ENCODE measurements at places on chromosomes 12 and 14. TPM values are rescaled to one million over a fixed set of nuclear protein-coding genes. Genes with fewer than 3 reads are reported as not detected.

The SETD3 gene
- 54.5 TPM for total RNA-seq

The PTPRQ gene
- total RNA-seq: not detected

The ATG101 gene
- total RNA-seq: 41.2 TPM

The AGAP2 gene
- total RNA-seq: 22.6 TPM

The KRT83 gene
- total RNA-seq: not detected

DNA sequence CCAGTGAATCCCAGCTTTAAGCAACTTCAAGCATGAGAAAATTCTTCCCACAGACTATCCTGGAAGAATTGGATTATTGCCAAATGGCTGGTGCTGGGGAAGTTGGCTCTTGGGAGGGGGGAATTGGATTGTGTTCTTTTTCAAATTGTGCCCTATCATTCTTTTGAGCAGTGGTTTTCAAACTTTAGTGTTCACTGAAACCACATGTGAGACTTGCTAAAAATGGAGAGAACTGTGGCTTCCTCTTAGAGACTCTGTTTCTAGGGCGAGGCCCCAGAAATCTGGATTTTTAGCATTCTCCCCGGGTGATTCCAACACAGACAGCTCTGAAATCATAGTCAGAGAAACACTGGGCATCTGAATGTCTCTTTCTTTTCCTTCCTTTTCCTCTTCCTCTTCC is 14.3 kb upstream of the OTUB2 start:
- no peak for DNase-seq
- H3K36me3 ChIP-seq: no peaks in the 10 kb centered on the region
- peaks cover 35% of the 10 kb centered on the region for H3K4me1 ChIP-seq
- H3K27me3 ChIP-seq: peaks cover 14% of the 10 kb centered on the region
- peak overlapping the region; percentile 18 for H3K27ac ChIP-seq
- peak overlapping the region; percentile 10 for H3K4me3 ChIP-seq

DNA sequence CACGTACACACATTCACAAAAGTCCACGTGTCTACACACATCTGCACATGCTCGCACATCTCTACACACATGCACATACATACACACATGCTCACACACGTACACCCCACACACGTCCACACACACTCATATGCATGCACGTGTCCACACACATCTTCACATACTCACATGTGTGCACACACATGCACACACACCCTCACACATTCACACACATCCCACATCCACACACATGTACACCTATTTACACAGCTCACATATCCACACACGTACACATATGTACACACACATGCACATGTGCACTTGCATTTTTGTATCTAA is 3.6 kb downstream of the ADGRD1 start:
- H3K36me3 ChIP-seq: no peaks in the 10 kb centered on the region
- peaks cover 3% of the 10 kb centered on the region for H3K4me1 ChIP-seq
- no peak overlapping the region for H3K27ac ChIP-seq
- DNase-seq: no peak

- no peak overlapping the region for H3K27ac ChIP-seq
- no peak overlapping the region for H3K4me3 ChIP-seq
- no peaks in the 10 kb centered on the region for H3K4me1 ChIP-seq
Measured at GRCh38 chr12:120762086-120762485, 36.5 kb downstream of the ACADS start.

- peaks cover 6% of the 10 kb centered on the region for H3K36me3 ChIP-seq
- H3K27ac ChIP-seq: peak overlapping the region; percentile 85
- peak; percentile 40 for DNase-seq
- H3K4me1 ChIP-seq: peaks cover 18% of the 10 kb centered on the region
- H3K27me3 ChIP-seq: no peaks in the 10 kb centered on the region
Measured at GRCh38 chr12:123270214-123271000, 1.2 kb downstream of the CDK2AP1 start.

GRCh38 chr12:34292736-34293625 is 270.7 kb downstream of the ALG10 start:
- H3K27ac ChIP-seq: no peak overlapping the region
- H3K27me3 ChIP-seq: peaks cover 6% of the 10 kb centered on the region
- DNase-seq: no peak
- peaks cover 1% of the 10 kb centered on the region for H3K36me3 ChIP-seq

DNA sequence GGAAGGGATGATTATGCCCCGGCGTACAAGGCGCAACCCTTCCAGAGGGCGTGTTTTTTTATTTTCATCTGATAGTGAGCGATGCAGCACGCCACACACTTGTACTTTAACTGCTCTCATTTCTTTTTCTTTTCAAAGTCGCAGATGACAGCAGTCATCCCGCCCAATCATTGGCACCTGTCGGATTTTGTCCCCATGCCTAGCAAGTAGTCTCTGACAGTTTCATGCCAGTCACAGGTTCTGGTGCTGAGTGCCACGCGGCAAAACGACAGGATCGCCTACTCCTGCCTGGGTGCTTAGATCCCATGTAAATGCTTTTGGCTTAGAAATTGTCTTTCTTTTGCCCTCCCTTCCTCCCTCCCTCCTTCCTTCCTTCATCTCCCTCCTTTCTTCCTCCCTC is 117.7 kb downstream of the GLT1D1 start:
- no peak overlapping the region for H3K4me3 ChIP-seq
- H3K36me3 ChIP-seq: no peaks in the 10 kb centered on the region
- H3K27me3 ChIP-seq: peaks cover 61% of the 10 kb centered on the region
- peaks cover 5% of the 10 kb centered on the region for H3K4me1 ChIP-seq

DNA sequence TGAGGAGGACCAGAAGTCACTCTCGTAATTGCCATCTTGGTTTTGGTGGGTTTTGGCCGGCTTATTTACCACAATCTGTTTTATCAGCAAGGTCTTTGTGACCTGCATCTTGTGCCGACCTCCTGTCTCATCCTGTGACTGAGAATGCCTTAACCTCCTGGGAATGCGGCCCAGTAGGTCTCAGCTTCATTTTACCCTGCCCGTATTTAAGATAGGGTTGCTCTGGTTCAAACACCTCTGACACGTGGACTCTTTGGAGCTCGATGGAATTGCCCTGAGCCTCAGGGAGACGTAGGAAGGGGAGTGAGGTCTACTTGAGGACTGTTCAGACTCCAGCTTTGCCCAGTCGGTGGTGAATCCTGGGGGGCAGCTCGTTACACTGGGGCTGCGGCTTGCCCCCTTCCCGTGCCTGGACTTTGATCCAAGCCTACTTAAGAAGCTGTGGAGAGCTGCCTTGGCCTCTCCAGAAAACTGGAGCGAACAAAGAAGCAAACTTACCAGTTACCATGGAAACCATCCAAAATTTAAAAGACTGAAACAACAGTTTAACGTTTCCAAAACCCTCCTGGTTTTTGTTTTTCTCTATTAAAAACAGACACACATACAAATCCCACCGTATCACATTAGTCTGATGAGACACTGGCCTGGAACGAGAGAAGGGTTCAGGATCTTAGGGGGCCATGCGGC is 28.0 kb downstream of the CALM1 start:
- H3K4me1 ChIP-seq: no peaks in the 10 kb centered on the region
- H3K36me3 ChIP-seq: no peaks in the 10 kb centered on the region
- H3K4me3 ChIP-seq: no peak overlapping the region
- no peaks in the 10 kb centered on the region for H3K27me3 ChIP-seq

GRCh38 chr14:80901260-80901659 is 40.3 kb downstream of the CEP128 start:
- H3K4me3 ChIP-seq: no peak overlapping the region
- no peaks in the 10 kb centered on the region for H3K4me1 ChIP-seq
- H3K36me3 ChIP-seq: peaks cover 27% of the 10 kb centered on the region
- no peak overlapping the region for H3K27ac ChIP-seq
- no peak for DNase-seq
- no peaks in the 10 kb centered on the region for H3K27me3 ChIP-seq

- no peak overlapping the region for H3K4me3 ChIP-seq
- H3K36me3 ChIP-seq: no peaks in the 10 kb centered on the region
- H3K27me3 ChIP-seq: no peaks in the 10 kb centered on the region
Measured at GRCh38 chr12:87155621-87156020, 873.6 kb downstream of the C12orf50 start.

DNA sequence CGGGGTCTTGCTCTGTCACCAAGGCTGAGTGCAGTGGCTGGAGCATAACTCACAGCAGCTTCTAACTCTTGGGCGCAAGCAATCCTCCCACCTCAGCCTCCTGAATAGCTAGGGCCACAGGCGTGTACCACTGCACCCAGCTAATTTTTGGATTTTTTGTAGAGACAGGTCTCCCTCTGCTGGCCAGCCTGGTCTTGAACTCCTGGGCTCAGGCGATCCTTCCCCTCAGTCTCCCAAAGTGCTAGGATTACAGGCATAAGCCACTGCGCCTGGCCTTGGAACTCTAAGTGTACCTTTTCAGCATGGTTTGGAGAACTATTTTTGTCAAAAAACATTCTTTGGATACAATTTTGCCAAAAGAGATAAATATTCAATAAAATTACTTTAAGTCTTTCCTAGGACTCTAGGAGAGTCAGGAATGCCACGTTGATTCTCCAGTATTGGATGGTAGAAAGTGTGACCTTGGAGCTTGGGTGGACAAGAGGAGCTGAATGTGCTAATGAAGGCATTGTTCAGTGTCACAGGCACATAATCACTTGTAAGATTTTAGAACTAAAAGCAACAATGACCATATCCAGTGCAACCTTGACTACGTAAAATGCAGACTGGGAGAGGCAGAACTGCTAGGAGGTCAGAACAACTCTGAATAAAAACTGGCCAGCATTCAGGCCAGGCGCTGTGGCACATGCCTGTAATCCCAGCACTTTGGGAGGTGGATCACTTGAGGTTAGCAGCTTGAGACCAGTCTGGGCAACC is 2.8 kb downstream of the SRSF9 start:
- peak overlapping the region; percentile 58 for H3K27ac ChIP-seq
- H3K36me3 ChIP-seq: peaks cover 25% of the 10 kb centered on the region
- H3K4me3 ChIP-seq: no peak overlapping the region
- no peaks in the 10 kb centered on the region for H3K27me3 ChIP-seq
- DNase-seq: peak; percentile 37

GRCh38 chr14:34374998-34375740 is 86.9 kb downstream of the SPTSSA start:
- no peak for DNase-seq
- H3K4me1 ChIP-seq: peaks cover 5% of the 10 kb centered on the region
- H3K4me3 ChIP-seq: no peak overlapping the region
- H3K36me3 ChIP-seq: no peaks in the 10 kb centered on the region
- H3K27ac ChIP-seq: no peak overlapping the region

- H3K27ac ChIP-seq: no peak overlapping the region
- no peak for DNase-seq
- no peak overlapping the region for H3K4me3 ChIP-seq
Measured at GRCh38 chr14:100592461-100592891, 5.3 kb upstream of the BEGAIN start.

DNA sequence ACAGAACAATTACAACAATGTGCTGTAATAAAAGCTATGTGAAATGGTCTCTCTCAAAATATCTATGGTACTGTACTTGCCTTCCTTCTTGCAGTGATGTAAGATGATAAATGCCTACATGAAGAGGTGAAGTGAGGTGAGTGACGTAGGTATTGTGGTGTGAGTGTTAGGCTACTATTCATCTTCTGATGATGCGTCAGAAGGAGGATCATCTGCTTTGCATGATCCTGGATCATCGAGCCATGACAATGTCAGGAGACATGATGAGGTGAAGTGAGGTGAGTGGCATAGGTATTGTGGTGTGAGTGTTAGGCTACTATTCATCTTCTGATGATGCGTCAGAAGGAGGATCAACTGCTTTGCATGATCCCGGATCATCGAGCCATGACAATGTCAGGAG is 105.8 kb downstream of the KCNC2 start:
- no peak overlapping the region for H3K4me3 ChIP-seq
- no peaks in the 10 kb centered on the region for H3K36me3 ChIP-seq
- H3K27ac ChIP-seq: no peak overlapping the region
- H3K27me3 ChIP-seq: no peaks in the 10 kb centered on the region

- H3K27me3 ChIP-seq: no peaks in the 10 kb centered on the region
- H3K27ac ChIP-seq: no peak overlapping the region
- H3K36me3 ChIP-seq: peaks cover 2% of the 10 kb centered on the region
- no peak overlapping the region for H3K4me3 ChIP-seq
- no peak for DNase-seq
- peaks cover 21% of the 10 kb centered on the region for H3K4me1 ChIP-seq
Measured at GRCh38 chr14:100222224-100223093, 16.5 kb upstream of the YY1 start.

DNA sequence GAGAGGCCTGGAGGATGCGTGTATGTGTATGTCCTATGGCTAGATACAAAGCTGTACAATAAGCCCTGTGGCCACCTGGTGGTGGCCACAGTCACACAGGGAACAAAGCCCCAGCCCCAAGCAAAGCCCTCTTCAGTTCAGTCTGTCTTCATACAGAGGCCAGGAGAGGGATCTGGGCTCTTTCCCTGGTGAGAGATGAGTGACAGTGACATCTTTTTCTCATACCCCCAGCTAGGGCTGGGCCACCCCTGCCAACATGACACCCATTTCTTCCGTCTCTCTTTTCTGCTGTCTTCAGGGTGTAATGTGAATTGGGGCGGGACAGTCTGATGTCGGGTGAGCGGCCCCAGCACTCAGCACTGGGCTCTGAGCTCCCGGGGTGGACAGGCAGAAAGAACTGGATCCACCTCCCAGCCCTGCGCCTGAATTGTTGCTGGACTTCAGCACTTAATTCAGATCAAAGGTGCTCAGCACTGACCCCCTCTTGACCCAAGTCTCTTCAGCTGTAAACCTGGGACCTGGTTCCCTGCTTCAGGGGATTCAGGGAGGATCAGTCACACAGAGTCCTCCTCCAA is 59.8 kb downstream of the SERPINA3 start:
- no peaks in the 10 kb centered on the region for H3K36me3 ChIP-seq
- DNase-seq: no peak
- H3K27ac ChIP-seq: no peak overlapping the region
- H3K4me1 ChIP-seq: no peaks in the 10 kb centered on the region
- H3K27me3 ChIP-seq: peaks cover 14% of the 10 kb centered on the region
- no peak overlapping the region for H3K4me3 ChIP-seq

GRCh38 chr12:31591380-31591901 is 505 bp upstream of the DENND5B start:
- DNase-seq: no peak
- H3K4me3 ChIP-seq: peak overlapping the region; percentile 77
- peaks cover 9% of the 10 kb centered on the region for H3K4me1 ChIP-seq
- peaks cover 58% of the 10 kb centered on the region for H3K27me3 ChIP-seq
- peak overlapping the region; percentile 43 for H3K27ac ChIP-seq
- peaks cover 5% of the 10 kb centered on the region for H3K36me3 ChIP-seq

GRCh38 chr14:21032326-21033132 is 2.1 kb downstream of the RNASE13 start:
- H3K4me1 ChIP-seq: no peaks in the 10 kb centered on the region
- DNase-seq: no peak
- H3K27me3 ChIP-seq: no peaks in the 10 kb centered on the region
- no peak overlapping the region for H3K27ac ChIP-seq
- H3K36me3 ChIP-seq: no peaks in the 10 kb centered on the region
- no peak overlapping the region for H3K4me3 ChIP-seq

Data from activated naive CD8-positive, alpha-beta T cell treated with anti-CD3 and anti-CD28 coated beads for 36 hours (primary cell).